ENCODE measurements at places on chromosomes 5 and 9.

DNA sequence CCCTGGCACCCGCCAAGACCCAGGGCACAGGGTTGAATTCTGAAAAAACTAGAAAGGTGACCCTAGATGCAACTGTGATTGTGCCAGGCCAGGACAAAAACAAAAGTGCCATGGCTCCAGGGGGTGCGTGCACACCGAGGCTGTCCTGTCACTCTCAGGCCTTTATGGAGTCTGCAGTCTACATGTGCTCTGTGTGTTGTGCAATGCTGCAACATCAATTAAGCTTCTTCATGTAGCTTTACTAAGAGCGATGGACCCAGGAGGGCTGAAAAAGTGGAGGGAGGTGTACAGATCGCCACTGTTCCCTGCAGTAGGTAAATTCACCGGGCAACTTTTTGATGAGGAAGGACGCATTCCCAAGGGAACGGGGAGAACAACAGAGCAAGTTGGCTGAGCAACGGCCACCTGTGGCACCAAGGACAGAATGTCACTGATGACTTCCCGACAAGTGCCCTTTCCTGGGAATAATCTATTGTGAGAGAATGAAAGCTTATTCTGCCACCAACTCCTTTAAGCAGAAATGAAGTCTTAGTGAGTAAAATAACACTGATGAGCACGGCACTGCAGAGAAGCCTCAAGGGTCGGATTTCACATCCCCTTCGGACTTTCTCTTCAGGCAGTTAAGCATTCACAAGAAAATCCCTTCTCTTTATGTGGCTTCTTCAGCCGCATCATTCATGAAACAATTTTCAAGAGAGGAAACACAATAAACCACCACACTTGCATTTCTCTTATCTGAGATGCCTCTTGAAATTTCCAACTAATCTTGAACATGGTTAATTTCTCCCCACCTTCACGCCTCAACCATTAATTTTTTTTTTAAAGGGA, 149.6 kb downstream of the DROSHA start:
- DNase-seq = no peak

GRCh38 chr9:130471411-130472183, 26.8 kb downstream of the ASS1 start:
- DNase-seq = no peak

- DNase-seq = peak; percentile 16
These were observed 893 bp upstream of the ABLIM3 start for GRCh38 chr5:149140197-149141002.

DNA sequence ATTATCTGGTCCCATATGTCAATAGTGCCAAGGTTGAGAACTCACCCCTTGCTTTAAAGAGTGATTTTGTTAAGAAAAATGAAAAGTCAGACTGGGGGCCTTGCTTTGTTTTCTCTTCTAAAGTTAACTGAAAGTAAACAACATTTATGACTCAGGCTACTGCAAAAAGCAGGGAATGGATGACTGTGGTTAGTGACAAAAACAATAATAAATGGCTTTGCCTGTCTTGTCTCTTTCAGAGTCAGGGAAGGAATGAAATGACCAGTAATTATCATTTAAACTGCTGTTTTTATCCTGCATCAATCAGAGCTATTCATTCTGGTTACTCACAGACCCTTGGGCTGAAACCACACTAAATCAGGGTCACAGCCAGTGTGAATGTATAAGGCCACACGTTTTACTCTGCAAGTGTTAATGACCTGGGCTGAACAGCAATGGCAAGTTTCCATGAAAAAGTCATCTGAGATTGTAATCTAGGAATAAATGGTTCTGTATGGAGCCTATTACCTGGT, 112.2 kb downstream of the ZNF608 start:
- DNase-seq = no peak

DNA sequence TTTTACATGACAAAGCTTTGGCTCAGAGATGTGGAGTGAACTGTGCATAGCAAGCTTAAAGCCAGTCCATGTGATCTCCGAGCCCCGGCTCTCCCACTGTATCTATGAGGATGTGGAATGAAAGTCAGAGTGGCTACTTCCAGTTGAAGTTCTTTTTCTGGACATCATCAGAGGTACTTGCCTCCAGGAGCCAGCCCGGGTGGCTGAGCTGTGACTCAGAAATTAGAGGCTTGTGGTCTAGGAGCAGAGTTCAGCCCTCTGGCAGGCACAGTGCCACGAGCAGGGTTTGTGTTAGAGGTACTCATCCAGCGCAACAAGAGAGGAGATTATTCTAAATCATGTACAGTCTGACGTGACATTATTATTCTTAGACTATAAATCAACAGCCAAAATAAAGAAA, 322.5 kb downstream of the CDK5RAP2 start:
- DNase-seq = no peak

DNA sequence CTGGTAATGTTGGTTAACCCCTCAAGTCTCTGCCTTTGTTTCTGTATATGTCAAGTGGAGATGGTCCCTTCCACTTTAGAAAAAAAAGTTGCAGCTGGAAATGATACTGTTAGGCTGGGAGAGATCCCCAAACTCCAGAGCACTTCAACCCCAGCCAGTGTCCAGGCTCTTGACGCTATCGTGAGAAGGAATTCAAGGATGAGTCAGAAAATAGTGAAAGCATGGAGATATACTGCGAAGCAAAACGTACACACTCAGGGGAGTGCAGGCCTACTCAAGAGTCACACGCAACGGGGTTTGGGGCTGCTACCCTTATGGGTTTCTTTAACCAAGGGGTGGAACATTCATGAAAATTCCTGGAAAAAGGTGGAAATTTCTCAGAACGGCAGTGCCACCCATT, 24.9 kb downstream of the KCNV2 start:
- DNase-seq = no peak

DNA sequence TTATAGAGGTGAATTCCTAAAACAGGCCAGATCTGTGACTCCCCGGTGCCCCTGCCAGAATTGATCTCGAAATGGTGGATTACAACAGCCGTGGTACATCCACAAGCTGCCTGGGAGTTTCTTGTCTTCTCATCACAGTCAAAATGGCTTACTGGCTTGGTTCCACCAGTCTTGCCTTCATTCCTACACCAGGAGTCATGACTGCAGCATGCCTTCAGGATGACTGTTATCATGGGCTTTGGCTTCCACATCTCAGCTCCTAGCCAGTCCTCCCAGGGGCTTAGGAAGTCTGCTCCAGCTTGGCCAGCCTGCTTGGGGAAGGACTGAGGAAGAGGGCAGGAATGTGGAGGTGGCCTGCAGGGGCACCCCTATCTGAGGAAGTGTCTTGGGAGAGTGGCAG, 132.9 kb upstream of the NR3C1 start:
- DNase-seq = peak; percentile 75

DNA sequence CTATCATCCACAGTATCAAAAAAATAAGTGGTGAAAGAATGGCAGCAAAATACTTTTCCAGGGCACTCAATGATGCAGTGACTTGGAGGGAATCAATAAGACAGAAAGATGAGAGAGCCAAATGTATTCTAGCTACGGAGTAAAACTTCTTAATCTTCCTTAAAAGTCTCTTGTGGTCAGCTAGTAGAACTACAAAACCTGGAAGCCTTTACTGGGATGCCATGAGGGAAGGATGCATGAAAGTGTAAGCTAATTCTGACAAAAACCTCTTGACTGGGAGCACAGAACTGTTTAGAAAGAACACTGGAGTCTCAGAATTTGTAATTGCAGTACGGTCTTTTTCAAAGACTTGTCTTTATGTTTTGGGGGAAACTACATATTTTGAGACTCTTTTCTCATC, 432.8 kb upstream of the PTPRD start:
- DNase-seq = no peak

DNA sequence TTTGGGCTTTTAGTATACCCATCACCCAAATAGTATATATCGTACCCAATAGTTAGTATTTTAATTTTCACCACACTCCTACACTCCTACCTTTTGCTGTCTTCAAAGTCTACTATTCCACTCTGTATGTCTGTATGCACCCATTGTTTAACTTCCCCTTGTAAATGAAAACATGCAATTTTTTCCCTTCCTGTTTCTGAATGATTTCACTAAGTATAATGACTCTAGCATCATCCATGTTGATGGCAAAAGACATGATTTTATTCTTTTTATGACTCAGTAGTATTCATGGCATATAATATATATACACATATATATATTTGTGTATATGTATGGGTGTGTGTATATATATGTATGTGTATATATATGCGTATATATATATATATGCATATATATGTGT, 63.1 kb upstream of the FAM174A start:
- DNase-seq = no peak

GRCh38 chr5:129617206-129617605, 130.7 kb upstream of the MINAR2 start:
- no peak for DNase-seq

- DNase-seq = no peak
These were observed 14.0 kb upstream of the NTNG2 start for GRCh38 chr9:132147839-132148238.

- no peak for DNase-seq
These were observed 85.7 kb downstream of the AMBP start for GRCh38 chr9:113992276-113992951.

GRCh38 chr5:54362992-54363625, 52.7 kb upstream of the ARL15 start:
- no peak for DNase-seq

- DNase-seq = no peak
These were observed 26.8 kb downstream of the SPTAN1 start for GRCh38 chr9:128579194-128579593.

- DNase-seq = no peak
These were observed 37.8 kb upstream of the RNF20 start for GRCh38 chr9:101495810-101496209.

- no peak for DNase-seq
These were observed 27.9 kb upstream of the GLDC start for GRCh38 chr9:6673326-6674025.

GRCh38 chr5:150488519-150489359, 19.2 kb upstream of the NDST1 start:
- DNase-seq = peak; percentile 73

GRCh38 chr5:97600486-97600885, 417.4 kb upstream of the RIOK2 start:
- DNase-seq = no peak

GRCh38 chr5:58080573-58080972, 379.3 kb downstream of the PLK2 start:
- no peak for DNase-seq

DNA sequence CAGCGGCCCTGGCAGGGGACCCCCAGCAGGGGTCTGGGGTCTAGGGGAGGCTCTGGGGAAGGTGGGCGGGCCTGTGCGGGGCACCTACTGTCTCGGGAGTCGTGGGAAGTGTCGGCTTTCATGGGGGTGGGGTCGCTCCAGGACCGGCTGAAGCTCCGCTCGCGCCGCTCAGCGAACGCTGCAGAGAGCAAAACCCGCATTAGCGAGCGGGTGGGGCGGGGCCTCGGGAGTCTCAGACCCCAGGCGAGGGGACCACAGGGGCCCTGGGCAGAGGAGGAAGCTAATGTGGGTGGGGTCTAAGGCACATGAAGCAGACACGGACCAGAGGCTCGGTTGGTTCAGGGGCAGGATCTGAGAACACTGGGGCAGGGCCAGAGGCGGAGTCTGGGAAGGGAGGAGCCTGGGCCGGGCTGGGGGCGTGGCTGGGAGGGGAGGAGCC, 5.5 kb downstream of the NSMF start:
- no peak for DNase-seq

GRCh38 chr5:59034498-59035186, 451.8 kb downstream of the RAB3C start:
- DNase-seq = no peak

- DNase-seq = no peak
These were observed 87.9 kb downstream of the IQGAP2 start for GRCh38 chr5:76490960-76491359.

GRCh38 chr5:25387953-25388352, 743.2 kb upstream of the CDH10 start:
- no peak for DNase-seq

- DNase-seq = no peak
These were observed 15.4 kb downstream of the HACD4 start for GRCh38 chr9:21015995-21016394.

GRCh38 chr5:112691758-112692157, 45.9 kb upstream of the APC start:
- no peak for DNase-seq

- DNase-seq = no peak
These were observed 31.9 kb upstream of the ZNF622 start for GRCh38 chr5:16497546-16497945.

DNA sequence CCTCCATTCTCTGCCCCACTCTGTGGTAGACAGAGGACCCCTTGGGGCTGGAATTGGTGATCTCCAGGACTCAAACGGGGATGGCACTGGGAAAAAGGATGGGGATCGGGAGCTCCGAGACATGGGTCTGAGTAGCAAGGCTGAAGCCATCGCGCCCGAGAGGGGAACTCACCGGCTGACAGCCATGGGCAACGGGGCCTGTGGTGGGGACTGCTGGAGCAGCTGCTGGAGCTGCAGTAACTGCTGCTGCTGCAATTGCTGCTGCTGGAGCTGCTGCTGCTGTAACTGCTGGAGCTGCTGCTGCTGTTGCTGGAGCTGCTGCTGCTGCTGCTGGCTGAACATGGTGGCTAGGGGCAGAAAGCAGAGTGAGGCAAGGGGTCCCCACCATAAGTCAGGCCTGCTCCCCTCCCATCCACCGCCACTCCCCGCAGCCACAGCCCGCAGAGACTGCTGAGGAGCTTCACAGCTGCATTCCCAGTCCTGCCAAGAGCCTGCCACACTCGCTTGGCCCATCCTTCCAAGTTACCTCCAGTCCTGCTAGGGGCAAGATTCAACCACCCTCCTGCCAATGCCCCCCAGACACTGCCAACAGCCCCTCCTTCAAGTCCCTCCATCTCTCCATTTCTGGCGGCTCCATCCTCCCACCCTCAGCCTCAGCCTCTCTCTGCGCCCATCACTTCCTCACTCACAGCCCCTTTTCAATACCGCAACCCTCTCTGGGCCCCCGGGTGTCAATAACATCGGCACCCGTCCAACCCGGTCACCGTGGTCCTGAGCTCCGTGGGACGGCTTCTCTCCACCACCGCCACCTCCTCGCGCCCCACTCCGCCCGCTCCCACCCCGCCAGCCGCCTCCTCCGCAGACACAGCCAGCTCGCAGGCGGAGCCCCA, 611 bp downstream of the CIZ1 start:
- DNase-seq = no peak

DNA sequence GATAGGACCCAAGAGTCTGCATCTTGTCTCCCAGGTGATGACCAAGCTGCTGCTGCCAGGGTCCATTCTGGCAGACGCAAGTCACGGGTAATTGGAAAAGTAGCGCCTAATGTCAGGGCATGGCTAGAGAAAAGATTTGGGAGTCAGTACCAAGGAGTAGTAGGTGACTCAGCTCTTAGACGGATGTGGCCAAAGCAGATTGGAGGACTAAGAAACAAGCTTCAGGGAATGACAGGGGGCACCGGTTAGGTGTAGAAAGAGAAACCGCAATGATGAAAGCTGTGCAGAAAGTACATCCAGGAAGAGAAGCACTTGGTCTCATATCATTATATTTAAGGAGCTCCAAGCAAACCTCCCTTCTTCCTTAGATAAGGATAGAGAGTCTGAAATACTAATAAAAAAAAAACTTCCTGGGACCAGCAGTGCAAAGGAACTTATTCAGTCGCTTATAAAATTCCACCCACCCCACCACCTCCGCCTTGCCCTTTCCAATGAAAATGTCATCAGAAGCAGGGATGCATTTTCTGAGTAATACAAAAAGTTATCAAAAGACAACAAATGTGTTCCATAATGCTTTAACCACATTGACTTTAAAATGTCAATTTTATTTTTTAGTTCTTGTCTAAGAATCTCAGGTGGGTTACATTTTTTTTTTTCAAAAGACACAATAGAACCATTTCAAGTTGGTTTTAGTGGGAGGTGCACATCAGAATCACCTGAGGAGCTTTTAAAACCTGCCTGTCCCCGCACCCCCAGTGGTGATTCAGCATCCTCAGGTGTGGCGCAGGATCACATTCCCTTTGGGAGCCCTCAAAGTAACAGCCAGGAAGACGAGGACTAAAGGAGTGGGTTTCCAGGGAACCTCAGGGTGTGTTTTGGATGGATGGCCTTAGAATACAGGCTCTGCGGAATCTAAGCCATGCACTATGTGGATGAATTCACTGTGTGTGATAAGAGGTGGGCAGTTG, 31.2 kb downstream of the PTPN3 start:
- DNase-seq = no peak

All from SJSA1 (cell line).